Airway epithelial cell (primary cell): ENCODE measurements at places on chromosomes 13 and 19. TPM values are rescaled to one million over a fixed set of nuclear protein-coding genes. Genes with fewer than 3 reads are reported as not detected.

The ZNF382 gene
- total RNA-seq = 0.19 and 0.78 TPM in 2 replicates

The RDH8 gene
- total RNA-seq = not detected in 2 replicates

The IGLON5 gene
- total RNA-seq = not detected in 2 replicates

The PABPC3 gene
- total RNA-seq = 0.07 TPM in 1 of 2 replicates, not detected in the other

The CPB2 gene
- total RNA-seq = not detected in 2 replicates

The PLIN4 gene
- 0.84 and 1.1 TPM in 2 replicates for total RNA-seq

The IQCN gene
- total RNA-seq = not detected in 2 replicates

The CYP4F8 gene
- not detected in 2 replicates for total RNA-seq

The SYNE4 gene
- total RNA-seq = 2.9 and 3.9 TPM in 2 replicates

The GRIN2D gene
- total RNA-seq = 0.14 and 0.28 TPM in 2 replicates

The PDE4C gene
- total RNA-seq = not detected in 2 replicates

The CACNG8 gene
- 0.14 TPM in 1 of 2 replicates, not detected in the other for total RNA-seq

The OR10H4 gene
- total RNA-seq = not detected in 2 replicates

The GZMM gene
- 0.37 TPM in 1 of 2 replicates, not detected in the other for total RNA-seq

The CASP14 gene
- 0.07 TPM in 1 of 2 replicates, not detected in the other for total RNA-seq

The ZNF610 gene
- total RNA-seq = 0.33 and 0.63 TPM in 2 replicates

The TUBA3C gene
- not detected in 2 replicates for total RNA-seq

The LACC1 gene
- 6.1 and 7.5 TPM in 2 replicates for total RNA-seq

The EPSTI1 gene
- 0.98 and 1.1 TPM in 2 replicates for total RNA-seq

The ZSCAN5A gene
- 2.6 and 7.9 TPM in 2 replicates for total RNA-seq

The CD79A gene
- total RNA-seq = not detected in 2 replicates

The HCST gene
- not detected in 2 replicates for total RNA-seq

The PRTN3 gene
- total RNA-seq = 0.49 TPM in 1 of 2 replicates, not detected in the other

The MEDAG gene
- not detected in 2 replicates for total RNA-seq

The MISP3 gene
- total RNA-seq = 2.3 and 2.6 TPM in 2 replicates

The SIGLEC9 gene
- not detected in 2 replicates for total RNA-seq

The FARP1 gene
- 23.0 and 26.6 TPM in 2 replicates for total RNA-seq

The PSG2 gene
- total RNA-seq = not detected in 2 replicates

The FGF9 gene
- not detected in 2 replicates for total RNA-seq
